NK-92 treated with Interleukin-12 subunit alpha and Interleukin-12 subunit beta, amount 100 ng/mL, for 24 hours (cell line): ENCODE measurements at places on chromosomes 1 and 21.

DNA sequence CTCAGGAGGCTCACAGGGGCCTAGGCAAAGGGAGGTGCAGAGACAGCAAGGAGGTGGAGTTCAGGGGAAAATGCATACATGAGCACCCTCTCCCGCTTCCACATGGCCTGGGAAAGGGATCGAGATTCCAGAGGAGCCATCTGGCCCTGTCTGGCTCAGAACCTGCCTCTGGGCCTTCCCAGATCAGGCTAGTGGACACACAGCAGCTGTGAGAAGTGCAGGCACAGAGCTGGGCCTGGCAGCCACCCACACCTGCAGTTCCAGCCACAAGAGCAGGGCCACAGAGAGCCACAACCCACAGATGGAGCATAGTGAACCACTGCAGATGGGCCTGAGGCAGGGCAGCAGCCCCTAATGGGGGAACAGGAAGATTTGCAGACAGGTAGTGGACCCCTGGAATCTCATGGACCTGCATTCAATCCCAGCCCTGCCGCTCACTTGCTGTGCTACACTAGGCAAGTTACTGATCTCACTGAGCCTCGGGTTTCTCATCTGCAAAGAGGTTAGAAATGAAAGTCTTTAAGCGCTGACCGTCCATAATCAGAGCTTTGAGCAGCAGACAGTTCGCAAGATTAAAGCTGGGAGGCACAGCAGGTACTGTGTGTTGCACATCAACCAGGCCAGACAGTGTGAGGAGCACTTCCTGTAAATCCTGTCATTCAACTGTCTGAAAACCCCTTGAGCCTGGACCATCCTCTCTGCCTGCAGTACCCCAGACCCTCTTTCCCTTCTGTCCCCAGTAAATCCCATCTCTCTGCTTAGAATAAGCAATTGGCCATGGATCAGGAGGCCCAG lies 58.0 kb downstream of the MATN1 start:
- no peak for DNase-seq

DNA sequence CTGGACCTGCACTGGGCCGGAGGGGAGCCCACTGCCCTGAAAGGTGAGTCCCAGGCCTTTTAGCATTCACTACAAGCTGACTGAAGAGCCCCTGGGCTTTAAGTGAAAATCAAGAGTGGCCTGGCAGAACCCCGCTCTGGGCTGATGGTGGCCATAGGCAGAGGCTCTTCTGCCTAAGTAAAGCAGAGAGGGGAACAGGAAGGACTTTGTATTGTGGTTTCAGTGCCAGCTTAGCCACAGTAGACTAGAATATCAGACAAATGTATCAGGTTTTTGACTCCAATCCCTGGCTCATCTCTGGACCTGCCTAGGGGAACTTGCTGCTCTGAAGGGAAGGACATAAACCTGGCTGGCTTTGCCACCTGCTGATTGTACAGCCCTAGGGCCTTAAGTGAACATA lies 10.2 kb upstream of the HENMT1 start:
- DNase-seq = no peak

DNA sequence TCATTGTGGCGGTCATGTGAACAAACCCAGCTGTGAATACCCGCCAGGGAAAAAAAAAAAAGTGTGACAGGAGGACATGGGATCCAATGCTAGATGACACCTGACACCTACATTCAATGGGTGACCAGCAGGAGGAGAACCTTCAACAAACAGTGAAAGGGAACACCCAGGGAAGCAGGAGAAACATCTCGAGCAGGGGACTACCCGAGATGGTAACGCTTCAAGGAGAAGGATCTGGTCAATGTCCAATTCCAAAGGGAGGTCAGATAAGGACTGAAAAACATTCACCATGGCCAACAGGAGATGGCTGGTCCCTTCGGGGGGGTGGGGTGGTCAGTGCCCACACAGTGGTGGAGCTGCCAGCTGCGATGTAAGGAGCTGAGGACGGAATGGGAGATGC lies 46.3 kb downstream of the PTPN14 start:
- DNase-seq = no peak

GRCh38 chr1:79524126-79524525 lies 517.6 kb upstream of the ADGRL4 start:
- DNase-seq = no peak
